ENCODE measurements at places on chromosomes 12 and 14. TPM values are rescaled to one million over a fixed set of nuclear protein-coding genes. Genes with fewer than 3 reads are reported as not detected.

HOXC10 gene
- not detected for total RNA-seq

PTGDR gene
- total RNA-seq: 0.58 TPM

IRAK3 gene
- 0.37 TPM for total RNA-seq

OTOGL gene
- 0.13 TPM for total RNA-seq

YARS2 gene
- 35.3 TPM for total RNA-seq

NXPH4 gene
- not detected for total RNA-seq

GRCh38 chr14:101132051-101132571 is 228.6 kb upstream of the RTL1 start:
- H3K4me3 ChIP-seq: no peak overlapping the region
- peaks cover 3% of the 10 kb centered on the region for H3K27me3 ChIP-seq
- no peaks in the 10 kb centered on the region for H3K4me1 ChIP-seq
- no peaks in the 10 kb centered on the region for H3K36me3 ChIP-seq
- no peak for DNase-seq

DNA sequence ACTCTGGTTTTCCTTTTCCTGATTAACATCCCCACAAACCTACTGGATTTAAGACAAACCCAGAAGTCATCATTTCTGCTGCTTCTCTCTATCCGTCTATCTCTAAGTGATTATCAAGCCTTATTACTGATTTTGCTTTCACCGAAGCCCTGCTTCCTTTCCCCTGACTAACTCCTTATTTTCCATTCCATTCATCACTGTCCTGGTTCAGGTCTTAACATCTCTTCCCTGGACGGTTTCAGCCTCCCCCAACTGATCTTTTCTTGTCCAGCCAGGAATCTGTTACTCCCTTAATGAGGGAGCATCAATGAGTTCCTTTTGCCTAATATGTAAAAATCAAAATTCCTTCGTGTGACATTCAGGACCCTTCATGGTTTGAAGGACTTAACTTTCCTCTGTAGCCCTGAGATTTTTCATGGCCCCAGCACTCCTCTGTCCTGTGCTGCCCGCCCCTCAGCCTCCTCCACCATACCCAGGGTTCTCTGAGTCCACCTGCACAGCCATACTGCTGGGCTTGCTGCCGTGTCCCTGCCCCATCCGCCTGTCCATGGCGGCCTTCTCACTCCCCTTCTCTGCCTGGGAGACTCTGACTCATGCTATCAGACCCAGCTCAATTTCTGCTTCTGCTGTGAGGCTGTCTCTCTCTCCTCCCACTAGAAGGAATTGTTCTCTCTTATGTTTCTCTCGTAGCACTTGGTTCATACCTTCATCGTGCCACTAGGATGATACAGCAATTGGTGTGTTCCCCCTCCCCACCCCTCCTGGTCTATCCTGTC is 167.8 kb upstream of the HIF1A start:
- peaks cover 5% of the 10 kb centered on the region for H3K4me1 ChIP-seq
- H3K4me3 ChIP-seq: no peak overlapping the region
- H3K27ac ChIP-seq: no peak overlapping the region
- DNase-seq: no peak
- no peaks in the 10 kb centered on the region for H3K36me3 ChIP-seq

GRCh38 chr14:99806836-99807235 is 13.6 kb downstream of the EML1 start:
- H3K4me1 ChIP-seq: peaks cover 36% of the 10 kb centered on the region
- H3K4me3 ChIP-seq: no peak overlapping the region
- no peak overlapping the region for H3K27ac ChIP-seq
- H3K27me3 ChIP-seq: no peaks in the 10 kb centered on the region

DNA sequence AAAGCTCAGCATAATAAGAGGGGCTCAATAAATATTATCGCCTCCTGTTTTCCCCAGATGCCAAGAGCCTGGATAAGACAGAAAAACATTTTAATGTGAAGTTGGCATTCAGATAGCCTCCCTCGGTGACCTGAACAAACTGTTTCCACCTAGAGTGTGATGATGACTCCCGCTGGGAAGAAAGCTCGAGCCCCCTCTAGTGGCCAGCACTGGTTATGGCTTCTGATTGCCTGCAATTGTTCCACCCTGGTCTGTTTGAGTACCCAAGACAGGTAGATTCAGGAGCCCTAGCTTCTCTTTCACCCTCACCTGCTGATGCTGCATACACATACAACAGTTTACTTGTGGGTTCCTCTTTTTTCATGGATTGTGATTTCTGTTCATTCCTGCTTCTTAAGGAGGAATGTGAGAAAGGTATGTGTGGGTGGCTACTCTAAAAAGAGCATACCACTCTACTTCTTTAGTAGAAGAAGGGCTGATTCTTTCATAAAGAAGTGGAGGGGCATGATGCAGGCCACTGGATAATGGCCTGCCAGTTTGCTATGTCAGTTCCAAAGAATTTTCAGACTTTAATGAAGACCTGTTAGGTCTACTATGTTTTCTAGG is 6.4 kb downstream of the ERG28 start:
- H3K36me3 ChIP-seq: no peaks in the 10 kb centered on the region
- H3K4me3 ChIP-seq: no peak overlapping the region
- H3K27ac ChIP-seq: no peak overlapping the region
- no peaks in the 10 kb centered on the region for H3K27me3 ChIP-seq
- peak; percentile 64 for DNase-seq
- H3K4me1 ChIP-seq: peaks cover 4% of the 10 kb centered on the region

GRCh38 chr14:94174604-94175010 is 485 bp downstream of the PPP4R4 start:
- DNase-seq: no peak
- H3K27ac ChIP-seq: no peak overlapping the region
- H3K4me1 ChIP-seq: peaks cover 28% of the 10 kb centered on the region
- no peaks in the 10 kb centered on the region for H3K36me3 ChIP-seq
- peaks cover 20% of the 10 kb centered on the region for H3K27me3 ChIP-seq

DNA sequence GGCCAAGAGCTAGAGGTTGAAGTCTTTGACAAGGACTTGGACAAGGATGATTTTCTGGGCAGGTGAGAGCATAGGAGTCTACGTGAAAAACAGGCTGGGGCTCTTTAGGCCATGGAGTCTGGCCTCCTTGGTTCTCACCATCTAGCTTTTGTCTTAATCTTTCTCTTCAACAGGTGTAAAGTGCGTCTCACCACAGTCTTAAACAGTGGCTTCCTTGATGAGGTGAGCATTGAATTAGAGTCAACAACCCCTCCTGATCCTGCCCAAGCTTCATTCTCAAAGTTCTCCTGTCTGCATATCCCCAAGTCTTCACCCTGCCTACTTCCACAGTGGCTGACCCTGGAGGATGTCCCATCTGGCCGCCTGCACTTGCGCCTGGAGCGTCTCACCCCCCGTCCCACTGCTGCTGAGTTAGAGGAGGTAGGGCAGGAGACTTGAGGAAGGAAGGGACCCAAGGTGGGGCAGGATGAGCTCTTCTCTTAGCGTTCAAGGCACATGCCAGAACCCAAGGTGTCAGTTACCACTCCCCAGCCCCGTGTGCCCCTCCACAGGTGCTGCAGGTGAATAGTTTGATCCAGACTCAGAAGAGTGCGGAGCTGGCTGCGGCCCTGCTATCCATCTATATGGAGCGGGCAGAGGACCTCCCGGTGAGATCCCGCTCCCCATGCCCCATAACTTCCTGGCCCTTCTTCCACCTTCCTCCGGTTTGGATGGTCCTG is 9.9 kb downstream of the ESYT1 start:
- no peak overlapping the region for H3K27ac ChIP-seq
- no peak overlapping the region for H3K4me3 ChIP-seq
- H3K36me3 ChIP-seq: peaks cover 19% of the 10 kb centered on the region
- H3K27me3 ChIP-seq: no peaks in the 10 kb centered on the region
- no peak for DNase-seq

DNA sequence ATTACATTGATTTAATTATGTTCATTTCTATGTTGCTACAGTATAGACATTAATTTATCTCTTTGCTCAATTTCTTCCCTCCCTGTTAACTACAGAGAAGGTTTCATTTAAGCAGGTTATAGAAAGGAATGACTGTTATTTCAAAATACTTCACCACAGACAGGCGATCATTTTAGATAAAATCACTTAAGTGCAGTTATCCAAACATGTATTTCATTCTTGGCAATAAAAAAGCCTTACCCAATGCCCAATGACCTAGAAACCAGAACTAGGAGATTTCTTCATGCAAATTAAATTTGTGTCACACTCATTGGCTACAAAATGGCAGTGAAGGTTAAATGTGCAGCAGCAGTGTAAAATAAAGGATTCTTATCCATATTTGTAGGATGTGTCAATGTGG is 266.4 kb downstream of the KCNH5 start:
- no peaks in the 10 kb centered on the region for H3K36me3 ChIP-seq
- H3K4me1 ChIP-seq: no peaks in the 10 kb centered on the region
- H3K27me3 ChIP-seq: peaks cover 13% of the 10 kb centered on the region
- H3K27ac ChIP-seq: no peak overlapping the region
- no peak overlapping the region for H3K4me3 ChIP-seq
- no peak for DNase-seq

GRCh38 chr12:62882140-62882539 is 52.8 kb downstream of the PPM1H start:
- H3K36me3 ChIP-seq: no peaks in the 10 kb centered on the region
- no peaks in the 10 kb centered on the region for H3K27me3 ChIP-seq
- H3K4me1 ChIP-seq: peaks cover 7% of the 10 kb centered on the region
- no peak overlapping the region for H3K27ac ChIP-seq
- no peak overlapping the region for H3K4me3 ChIP-seq

GRCh38 chr14:73424453-73424852 is 33.9 kb downstream of the NUMB start:
- no peaks in the 10 kb centered on the region for H3K4me1 ChIP-seq
- H3K4me3 ChIP-seq: no peak overlapping the region
- no peak overlapping the region for H3K27ac ChIP-seq
- H3K36me3 ChIP-seq: no peaks in the 10 kb centered on the region
- no peak for DNase-seq

- no peaks in the 10 kb centered on the region for H3K4me1 ChIP-seq
- peak; percentile 81 for DNase-seq
- peak overlapping the region; percentile 70 for H3K4me3 ChIP-seq
- H3K27ac ChIP-seq: no peak overlapping the region
- no peaks in the 10 kb centered on the region for H3K36me3 ChIP-seq
Observed at GRCh38 chr12:107912421-107913004, 138.0 kb downstream of the ASCL4 start.

- H3K27ac ChIP-seq: no peak overlapping the region
- DNase-seq: no peak
- H3K4me3 ChIP-seq: no peak overlapping the region
- no peaks in the 10 kb centered on the region for H3K27me3 ChIP-seq
- H3K36me3 ChIP-seq: no peaks in the 10 kb centered on the region
- H3K4me1 ChIP-seq: no peaks in the 10 kb centered on the region
Observed at GRCh38 chr12:90017316-90017715, 308.7 kb upstream of the ATP2B1 start.

DNA sequence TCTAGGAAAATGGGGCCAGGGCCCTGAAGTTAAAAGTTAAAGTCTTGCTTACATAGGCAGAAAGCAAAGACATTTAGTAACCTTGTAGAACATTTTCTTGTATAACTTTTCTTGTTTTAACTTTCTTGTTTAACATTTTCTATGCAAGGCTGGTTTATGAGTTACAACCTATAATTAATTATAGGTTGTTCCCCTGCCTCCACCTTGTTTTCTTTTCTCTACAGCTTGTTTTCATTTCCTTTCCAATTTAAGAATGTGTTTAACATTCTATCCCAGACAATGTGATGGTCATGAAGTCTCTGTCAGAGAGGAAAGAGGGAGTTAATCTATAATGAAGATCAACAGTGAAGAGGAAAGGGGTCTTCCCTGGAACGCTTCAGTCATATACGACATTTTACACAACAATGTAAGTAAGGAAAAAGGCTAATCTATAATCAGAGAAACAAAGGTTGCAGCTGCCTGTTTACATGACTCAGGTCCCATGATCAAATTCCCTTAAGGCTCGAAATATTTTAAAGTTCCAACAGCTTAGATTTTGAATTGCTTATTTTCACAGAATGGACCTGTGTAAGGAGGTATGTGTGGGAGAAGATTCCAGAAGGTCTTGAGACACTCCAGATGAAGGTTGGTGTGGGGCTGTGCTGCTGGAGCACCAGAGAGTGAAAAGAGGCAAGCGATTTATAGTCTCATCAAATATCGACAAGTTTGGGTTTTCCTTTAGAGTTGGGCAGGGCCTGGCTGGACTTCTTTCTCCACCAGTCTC is 34.2 kb upstream of the TCL1B start:
- H3K4me1 ChIP-seq: peaks cover 12% of the 10 kb centered on the region
- DNase-seq: no peak
- H3K27ac ChIP-seq: no peak overlapping the region
- no peaks in the 10 kb centered on the region for H3K36me3 ChIP-seq
- no peak overlapping the region for H3K4me3 ChIP-seq

DNA sequence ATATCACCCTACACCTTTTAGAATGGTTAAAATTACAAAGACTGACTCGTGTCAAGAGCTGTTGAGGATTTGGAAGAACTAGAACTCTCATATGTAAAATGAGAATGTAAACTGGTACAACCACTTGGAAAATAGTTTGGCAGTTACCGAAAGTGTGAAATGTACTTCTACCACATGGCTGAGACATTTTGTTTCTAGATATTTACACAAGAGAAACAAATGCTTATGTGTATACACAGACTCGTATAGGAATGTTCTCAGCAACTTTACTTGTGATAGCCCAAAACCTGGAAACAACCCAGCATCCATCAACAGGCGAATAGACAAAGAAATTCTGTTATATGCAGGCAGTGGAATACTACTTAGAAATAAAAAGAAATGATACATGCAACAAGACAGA is 103.0 kb downstream of the BRMS1L start:
- no peak for DNase-seq
- H3K4me3 ChIP-seq: no peak overlapping the region
- H3K27me3 ChIP-seq: peaks cover 6% of the 10 kb centered on the region
- no peak overlapping the region for H3K27ac ChIP-seq
- no peaks in the 10 kb centered on the region for H3K4me1 ChIP-seq
- no peaks in the 10 kb centered on the region for H3K36me3 ChIP-seq

GRCh38 chr14:52095336-52095735 is 26.5 kb upstream of the NID2 start:
- H3K27ac ChIP-seq: no peak overlapping the region
- DNase-seq: no peak
- no peaks in the 10 kb centered on the region for H3K27me3 ChIP-seq
- no peaks in the 10 kb centered on the region for H3K36me3 ChIP-seq
- H3K4me1 ChIP-seq: no peaks in the 10 kb centered on the region
- no peak overlapping the region for H3K4me3 ChIP-seq

DNA sequence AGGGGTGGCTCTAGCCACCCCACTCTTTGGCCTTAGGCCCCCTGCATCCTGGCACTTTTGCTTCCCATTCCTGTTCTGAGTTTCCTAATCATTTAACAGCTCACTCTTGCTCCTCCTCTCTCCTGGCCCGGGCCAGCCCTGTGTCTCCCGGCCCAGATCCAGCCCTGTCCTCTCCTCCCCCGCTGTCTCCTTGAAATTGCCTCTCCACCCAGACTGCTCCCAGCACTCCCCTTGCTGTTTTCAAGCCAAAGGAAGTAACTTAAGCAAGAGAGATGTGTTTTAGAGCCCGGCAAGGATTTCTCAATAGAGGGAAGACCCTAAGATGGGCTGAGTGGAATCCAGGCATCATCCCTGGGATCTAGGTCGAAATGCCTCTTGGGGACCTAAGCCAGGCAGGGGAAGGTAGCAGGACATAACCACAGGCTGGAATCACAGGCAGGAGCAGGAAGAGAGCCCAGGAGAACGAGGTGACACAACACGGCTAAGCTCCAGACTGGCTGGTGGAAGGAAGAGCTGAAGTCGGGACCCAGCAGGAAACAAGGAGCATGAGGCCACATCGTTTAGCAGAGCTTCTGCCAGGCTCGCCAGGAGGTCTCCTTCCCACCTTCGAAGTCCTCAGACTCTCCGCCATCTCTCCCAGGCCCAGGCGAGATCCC is 2.0 kb upstream of the LRP1-AS start:
- no peak overlapping the region for H3K4me3 ChIP-seq
- no peaks in the 10 kb centered on the region for H3K27me3 ChIP-seq
- H3K36me3 ChIP-seq: no peaks in the 10 kb centered on the region
- no peak for DNase-seq

GRCh38 chr12:104737791-104738301 is 220.2 kb downstream of the SLC41A2 start:
- peaks cover 26% of the 10 kb centered on the region for H3K4me1 ChIP-seq
- H3K4me3 ChIP-seq: no peak overlapping the region
- no peaks in the 10 kb centered on the region for H3K36me3 ChIP-seq
- peak; percentile 65 for DNase-seq
- no peaks in the 10 kb centered on the region for H3K27me3 ChIP-seq

Measured in neural progenitor cell (in vitro differentiated cells).